Lung (tissue), 17 donors: ENCODE measurements at places on chromosomes 1 and 21. TPM values are rescaled to one million over a fixed set of nuclear protein-coding genes. Genes with fewer than 3 reads are reported as not detected.
A peak's percentile ranks its signal among the peaks of the same experiment; 100 is the strongest.

The SDC3 gene
- total RNA-seq, result 23.9 TPM

The AUNIP gene
- total RNA-seq, result 1.1 TPM

DNA sequence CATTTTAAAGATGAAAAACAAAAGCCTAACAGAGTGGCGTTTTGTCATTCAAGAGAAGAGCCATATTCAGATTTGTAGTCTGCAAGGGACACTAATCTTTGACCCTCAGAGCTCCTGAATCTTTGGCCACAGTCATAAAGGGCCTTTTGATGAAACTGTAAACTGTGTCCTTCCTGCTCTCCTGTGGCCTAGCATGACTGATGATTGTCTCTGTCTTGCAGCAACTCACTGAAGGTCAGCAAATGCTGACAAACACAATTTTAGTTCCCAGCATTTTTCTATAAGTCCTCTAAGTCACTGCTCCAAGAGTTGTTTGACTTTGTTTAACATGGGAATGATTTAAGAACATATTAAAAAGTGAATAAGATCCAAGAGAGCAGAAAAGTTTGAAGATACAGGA lies 55.3 kb upstream of the PRELP start:
- no peaks in the 10 kb centered on the region for H3K36me3 ChIP-seq
- no peak overlapping the region for H3K4me3 ChIP-seq
- H3K27ac ChIP-seq, result no peak overlapping the region
- DNase-seq, result no peak

- no peak overlapping the region for H3K27ac ChIP-seq
- no peaks in the 10 kb centered on the region for H3K36me3 ChIP-seq
- DNase-seq, result no peak
- H3K4me1 ChIP-seq, result no peaks in the 10 kb centered on the region
- no peak overlapping the region for H3K4me3 ChIP-seq
Measured at GRCh38 chr1:198465201-198466144, 75.0 kb downstream of the ATP6V1G3 start.

DNA sequence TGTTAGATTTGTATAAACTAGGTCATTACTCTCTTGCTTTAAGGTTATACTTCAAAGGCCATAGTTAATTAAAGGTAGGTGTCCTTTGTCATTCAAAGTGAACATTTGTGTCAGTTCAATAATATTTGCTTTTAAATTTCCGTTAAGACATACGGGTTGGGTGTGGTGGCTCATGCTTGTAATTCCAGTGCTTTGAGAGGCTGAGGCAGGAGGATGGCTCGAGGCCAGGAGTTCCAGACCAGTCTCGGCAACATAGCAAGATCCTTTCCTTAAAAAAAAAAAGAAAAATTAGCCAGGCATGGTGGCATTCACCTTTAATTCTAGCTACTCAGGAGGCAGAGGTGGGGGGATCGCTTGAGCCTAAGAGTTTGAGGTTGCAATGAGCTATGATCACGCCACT lies 80.4 kb downstream of the KIF26B start:
- H3K36me3 ChIP-seq, result no peaks in the 10 kb centered on the region
- H3K27me3 ChIP-seq, result no peaks in the 10 kb centered on the region
- peak; percentile 32 for DNase-seq
- H3K27ac ChIP-seq, result no peak overlapping the region
- H3K4me1 ChIP-seq, result no peaks in the 10 kb centered on the region
- H3K4me3 ChIP-seq, result no peak overlapping the region

DNA sequence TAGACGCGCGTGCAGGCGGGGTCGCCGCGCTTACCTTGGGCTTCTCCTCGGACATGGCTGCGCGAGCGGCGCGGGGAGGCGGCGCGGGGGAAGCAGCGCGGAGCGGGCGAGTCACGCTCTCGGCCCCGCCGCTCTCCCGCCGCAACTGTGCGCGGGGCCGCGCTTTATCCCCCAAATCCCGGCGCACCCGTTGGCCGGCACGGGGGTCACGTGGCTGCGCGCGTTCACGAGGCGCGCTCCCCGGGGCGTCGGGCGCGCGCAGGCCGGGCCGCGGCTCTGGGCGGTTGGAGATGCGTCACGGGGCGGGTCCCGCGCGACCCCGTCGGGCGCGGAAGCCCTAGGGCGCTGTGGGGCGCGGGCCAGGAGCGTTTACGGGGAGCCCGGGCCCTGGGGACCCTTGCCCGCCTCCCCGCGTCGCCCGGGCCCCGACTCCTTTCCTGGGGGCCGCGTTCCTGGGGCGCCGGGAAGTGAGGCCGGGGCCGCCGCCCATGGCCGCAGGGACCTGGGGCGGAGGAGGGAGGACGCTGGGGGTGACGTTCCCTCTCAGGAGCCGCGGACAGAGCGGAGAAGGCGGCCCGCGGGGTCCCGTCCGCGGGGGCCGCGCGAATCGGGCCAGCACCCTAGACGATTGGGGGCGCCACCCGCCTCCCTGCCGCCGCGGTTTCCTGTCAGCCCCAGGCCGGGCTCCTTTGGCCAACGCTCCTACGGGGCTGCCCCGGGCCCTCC lies at the start of gene SUMO3:
TSS of gene SUMO3 (minus strand) at position 149 of the 726 bp plus-strand sequence. CDS start at position 55, 94 bp downstream.
- H3K36me3 ChIP-seq, result no peaks in the 10 kb centered on the region
- H3K27me3 ChIP-seq, result no peaks in the 10 kb centered on the region
- peak; percentile 89 for DNase-seq
- H3K4me1 ChIP-seq, result no peaks in the 10 kb centered on the region
- peak within 1 kb of the TSS; percentile 65 for H3K4me3 ChIP-seq
- peak within 1 kb of the TSS; percentile 96 for H3K27ac ChIP-seq

DNA sequence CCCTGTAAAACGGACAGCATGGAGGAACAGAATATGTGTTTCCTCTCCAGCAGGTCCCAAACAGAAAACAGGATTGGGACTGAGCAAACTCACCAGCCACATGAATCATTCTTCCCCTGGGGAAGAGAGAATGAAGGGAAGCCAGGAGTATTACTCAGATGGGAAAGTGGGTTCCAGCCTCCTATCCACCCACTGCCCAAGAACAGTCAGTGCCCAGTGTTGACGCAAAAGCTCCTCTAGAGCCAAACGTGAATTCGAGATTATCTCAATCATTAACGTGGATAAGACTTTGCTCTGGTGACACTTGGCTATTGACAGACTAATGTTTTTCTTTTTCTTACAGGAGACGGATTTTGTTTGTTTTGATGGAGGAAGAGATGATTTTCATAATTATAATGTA lies 9.3 kb downstream of the MIA3 start:
- peak overlapping the region; percentile 46 for H3K27ac ChIP-seq
- no peak overlapping the region for H3K4me3 ChIP-seq
- H3K27me3 ChIP-seq, result no peaks in the 10 kb centered on the region
- H3K36me3 ChIP-seq, result peaks cover 32% of the 10 kb centered on the region

DNA sequence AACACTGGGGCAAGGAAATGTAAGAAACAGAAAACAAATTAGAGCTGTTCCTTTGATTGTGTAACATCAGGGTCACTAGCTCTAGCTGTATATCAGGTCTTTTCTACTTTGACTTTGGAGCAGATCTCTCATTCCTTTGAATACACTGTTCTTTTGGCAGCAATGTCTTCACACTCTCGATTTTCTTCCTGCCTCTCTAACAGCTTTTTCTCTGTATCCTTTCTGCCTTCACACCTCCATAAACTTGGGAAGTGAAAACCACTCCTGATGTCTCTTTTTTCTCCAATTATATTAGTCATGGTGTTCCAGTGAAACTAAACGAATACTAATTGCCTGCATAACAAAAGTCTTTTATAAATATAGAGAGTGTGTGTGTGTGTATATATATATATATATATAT lies 1458.0 kb downstream of the NCAM2 start:
- H3K4me3 ChIP-seq, result no peak overlapping the region
- H3K4me1 ChIP-seq, result no peaks in the 10 kb centered on the region
- no peaks in the 10 kb centered on the region for H3K36me3 ChIP-seq
- no peak overlapping the region for H3K27ac ChIP-seq
- no peaks in the 10 kb centered on the region for H3K27me3 ChIP-seq
